ENCODE measurements at places on chromosomes 16 and 17.
A peak's percentile ranks its signal among the peaks of the same experiment; 100 is the strongest.

- no peak for DNase-seq
Measured at GRCh38 chr17:65662196-65662595, 100.7 kb upstream of the AXIN2 start.

DNA sequence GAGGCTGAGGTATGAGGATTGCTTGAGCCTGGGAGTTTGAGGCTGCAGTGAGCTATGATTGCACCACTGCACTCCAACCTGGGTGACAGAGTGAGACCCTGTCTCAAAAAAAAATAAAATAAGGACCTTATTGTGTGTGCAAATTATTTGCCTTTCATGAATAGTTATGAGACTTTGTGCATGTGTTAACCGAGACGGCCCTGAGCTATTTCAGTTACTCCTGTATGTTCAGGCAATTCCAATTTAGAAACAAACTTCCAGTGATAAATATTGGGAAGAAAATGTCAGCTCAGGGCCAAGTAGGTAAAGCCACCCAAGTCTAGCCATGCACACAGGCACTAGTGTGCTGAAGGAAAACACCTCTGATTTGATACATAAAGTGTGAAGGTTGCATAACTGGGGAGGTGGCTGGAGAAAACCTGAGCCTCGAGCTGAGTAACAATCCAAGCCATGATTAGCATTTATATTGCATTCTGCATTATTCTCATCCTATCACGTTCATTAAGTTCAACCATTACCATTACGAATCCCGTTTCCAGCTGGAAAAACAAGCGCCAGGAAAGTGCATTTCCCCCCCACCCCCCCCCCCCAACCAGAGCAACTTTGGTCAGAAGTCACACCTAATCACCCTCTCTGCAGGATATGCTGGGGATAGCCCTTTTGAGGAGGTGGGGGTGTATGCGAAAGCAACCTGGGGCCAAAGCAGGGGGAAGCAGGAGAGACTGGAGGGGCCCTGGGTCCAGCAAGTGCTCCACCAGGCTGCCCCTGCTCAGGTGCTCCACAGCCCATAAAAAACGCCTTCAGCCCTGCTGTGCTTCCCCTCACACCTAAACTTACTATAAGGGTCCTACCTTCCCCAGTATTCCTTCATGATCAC lies 18.6 kb upstream of the ENDOV start:
- DNase-seq = no peak

DNA sequence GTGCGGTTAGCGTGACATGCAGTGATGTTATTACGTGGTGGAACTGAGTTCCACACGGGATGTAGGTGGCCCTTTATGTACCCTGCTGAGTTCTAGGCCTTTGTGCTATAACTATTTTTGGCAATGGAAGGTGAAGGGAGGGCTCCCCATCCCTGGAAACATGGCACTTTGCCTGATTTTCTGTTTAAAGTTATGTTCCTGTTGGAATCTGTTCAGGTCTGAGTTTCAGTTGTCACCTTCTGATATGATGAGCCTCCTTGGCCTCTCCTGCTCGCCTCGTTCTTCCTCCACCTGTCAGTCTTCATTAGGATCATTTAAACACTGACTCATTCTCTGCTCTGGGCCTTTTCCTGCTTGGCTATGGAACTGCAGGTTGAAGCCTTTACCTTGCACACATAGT lies 200.6 kb downstream of the FTO start:
- DNase-seq = no peak

- DNase-seq = no peak
Measured at GRCh38 chr17:49074851-49075540, 57.6 kb upstream of the B4GALNT2 start.

DNA sequence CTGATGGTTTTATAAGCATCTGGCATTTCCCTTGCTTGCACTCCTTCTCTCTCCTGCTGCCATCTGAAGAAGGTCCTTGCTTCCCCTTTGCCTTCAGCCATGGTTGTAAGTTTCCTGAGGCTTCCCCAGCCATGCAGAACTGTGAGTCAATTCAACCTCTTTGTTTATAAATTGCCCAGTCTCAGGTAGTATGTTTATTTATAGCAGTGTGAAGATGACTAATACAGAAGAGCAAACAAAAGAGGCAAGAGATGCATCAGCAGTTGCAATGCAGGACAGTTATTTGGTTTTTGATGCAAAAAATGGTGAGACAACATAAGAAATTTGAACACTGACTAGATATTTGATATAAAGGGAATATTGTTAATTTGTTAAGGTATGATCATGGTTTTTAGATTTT lies 16.8 kb downstream of the TMEM100 start:
- no peak for DNase-seq

DNA sequence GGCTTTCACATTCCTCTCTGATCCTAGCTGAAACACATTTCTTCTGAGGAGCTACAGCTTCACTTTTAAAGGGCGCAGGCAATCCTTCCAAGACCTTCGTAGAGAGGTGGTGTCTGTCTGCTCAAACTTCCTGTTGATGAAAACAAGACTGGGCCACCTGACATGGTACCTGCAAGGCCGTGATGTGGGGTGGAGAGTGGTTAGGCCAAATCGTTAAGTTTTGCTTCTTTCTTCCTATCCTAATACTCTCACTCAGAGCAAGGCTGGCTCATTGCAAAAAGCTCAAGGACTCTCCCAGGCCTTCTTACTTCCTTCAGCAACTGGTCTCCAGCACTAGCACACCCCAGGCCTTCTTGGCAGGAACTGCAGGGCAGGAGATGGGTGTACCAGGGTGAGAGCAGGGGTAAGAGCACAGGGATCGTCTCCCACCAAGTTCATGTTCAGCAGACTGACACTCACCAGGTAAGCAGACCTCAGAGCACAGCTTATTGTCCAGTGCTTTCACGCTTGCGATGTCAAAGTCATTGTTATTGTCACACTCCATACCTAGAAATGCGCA lies 10.9 kb upstream of the FOXJ1 start:
- DNase-seq = no peak

DNA sequence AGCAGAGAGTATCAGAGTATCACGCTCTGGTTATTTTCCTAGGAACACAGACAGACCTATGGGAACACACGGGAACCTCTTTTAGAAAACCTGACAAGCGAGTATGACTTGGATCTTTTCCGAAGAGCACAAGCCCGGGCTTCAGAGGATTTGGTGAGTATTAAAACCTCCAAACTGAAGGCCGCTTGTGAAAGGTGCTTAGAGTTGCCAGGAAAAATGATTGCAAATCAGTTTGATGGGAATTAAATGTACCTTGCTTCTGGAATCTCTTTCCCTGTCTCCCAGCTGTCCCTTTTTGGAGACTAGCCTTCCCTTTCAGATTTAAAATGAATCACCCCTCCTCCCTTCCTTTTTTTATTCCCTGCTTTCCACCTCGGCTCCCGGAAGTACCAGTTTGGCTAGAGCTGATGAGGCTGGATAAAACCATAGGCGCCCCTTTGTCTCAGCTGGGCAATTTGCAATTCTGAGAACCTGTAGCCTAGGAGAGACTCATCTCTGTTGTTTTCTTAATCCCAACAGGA lies 27.3 kb downstream of the KAT7 start:
- no peak for DNase-seq

- no peak for DNase-seq
Measured at GRCh38 chr16:74297145-74297665, 591 bp downstream of the PSMD7 start.

- no peak for DNase-seq
Measured at GRCh38 chr16:89118361-89119165, 24.9 kb downstream of the ACSF3 start.

DNA sequence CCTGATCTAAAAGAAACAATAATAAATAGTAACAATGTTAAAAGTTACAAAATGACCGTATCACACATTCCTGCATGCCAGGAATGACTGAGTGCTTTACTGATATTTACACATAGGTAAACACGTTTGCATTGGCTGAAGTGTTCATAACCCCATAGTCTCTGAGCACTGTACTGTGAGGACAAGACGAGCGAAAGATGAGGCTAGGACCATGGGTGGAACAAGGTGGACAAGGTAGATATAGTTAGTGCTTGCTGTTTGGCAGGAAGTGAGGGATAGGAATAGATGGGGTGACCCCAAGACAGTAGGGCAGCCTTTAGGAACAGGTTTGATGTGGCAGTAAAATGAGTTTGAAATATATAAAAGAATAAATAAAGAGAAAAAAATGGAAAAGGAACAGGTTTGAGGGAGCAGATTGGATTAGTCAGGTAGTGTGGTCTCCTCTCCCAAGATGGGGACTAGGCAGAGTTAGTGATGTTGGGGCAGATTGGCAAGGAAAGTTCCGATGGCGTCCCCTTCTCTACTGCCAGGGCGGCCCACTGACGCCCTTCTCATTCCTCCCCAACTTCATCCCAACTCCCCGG lies 452 bp upstream of the E2F4 start:
- no peak for DNase-seq

DNA sequence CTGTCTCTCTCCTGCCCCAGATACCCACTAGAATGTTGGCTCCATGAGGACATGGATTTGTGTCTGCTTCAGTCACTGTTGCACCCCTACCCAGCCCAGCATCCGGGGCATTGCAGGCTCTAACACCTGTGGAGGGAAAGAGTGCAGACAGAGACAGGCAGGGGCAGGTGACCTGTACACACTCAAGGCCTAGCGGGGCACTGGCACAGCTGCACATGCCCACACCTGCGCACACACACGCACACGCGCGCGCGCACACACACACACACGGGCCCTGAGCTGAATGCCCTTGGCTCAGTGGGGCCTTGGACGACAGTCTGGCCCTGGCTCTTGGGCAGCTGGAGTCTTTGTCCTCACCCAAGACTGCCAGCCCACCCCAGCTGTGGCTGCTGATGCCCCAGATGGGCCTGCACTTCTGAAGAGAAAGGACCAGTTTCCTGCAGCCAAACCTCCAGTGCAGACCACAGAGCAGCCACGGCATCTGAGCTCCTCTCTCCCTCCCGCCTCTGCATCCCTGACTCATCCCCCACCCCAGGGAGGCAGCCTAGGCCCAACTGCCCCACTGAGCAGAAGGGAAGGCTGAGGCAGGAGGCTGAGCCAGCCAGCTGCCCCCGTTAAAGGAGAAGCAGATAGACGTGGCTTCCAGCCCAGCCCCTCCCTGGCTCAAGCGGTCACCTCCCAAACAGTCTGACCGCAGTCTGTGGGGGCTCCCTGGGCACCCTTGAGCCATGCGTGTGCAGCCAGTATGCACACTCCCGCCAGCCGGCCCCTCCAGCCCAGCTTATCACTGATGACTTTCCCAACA lies 12.3 kb upstream of the RAI1 start:
- no peak for DNase-seq

DNA sequence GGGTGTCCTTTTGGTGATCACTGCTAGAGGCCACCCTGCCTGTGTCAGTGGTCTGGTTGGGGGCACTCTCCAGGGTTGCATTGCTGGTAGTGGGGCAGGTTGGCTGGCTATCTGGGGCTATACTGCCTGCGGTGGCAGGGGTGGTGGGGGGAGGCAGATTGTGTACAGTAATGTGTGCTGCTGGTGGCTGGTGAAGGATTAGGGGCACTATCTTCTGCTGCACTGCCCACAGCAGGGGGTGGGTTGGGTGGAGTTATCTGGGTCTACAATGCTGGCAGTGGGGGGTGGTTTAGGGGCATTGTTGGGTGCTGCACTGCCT lies 204.0 kb upstream of the WSB1 start:
- no peak for DNase-seq

- no peak for DNase-seq
Measured at GRCh38 chr16:61681124-61681523, 355.1 kb downstream of the CDH8 start.

DNA sequence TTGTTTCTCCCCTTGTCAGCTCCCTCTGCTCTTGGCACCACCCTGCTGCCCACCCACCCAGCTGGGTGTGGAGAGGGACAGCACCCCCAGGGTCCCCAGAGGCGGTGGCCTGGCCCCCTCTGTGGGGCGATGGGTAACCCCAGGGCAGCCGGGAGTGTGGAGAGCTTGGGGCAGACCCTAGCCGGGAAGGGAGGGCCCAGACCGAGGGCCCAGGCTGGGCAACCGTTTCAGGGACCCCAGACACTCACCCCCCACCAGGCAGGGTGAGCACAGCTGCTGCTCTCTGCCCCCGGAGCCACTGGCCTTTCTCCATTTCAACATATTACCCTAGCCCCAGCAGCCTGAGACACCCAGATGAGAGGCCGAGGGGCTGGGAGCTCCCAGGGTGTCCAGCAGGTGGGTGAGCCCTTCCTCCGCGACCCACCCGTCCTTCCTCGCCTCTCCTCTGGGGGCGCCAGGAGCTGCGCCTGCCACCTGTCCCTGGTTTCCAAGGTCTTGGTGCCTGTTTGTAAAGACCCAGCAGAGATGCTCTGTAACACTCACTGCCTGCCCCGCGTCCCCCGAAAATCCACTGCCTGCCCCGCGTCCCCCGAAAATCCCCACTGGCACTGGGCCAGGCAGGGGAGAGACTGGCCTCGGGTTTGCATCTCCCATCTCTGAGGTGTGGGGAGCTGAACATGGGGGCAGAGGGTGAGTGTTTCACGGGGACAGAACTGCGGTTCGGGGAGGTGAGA lies 45.4 kb downstream of the BAHCC1 start:
- DNase-seq = peak; percentile 93

GRCh38 chr16:11634312-11634711 lies 33.9 kb upstream of the SNN start:
- DNase-seq = no peak

DNA sequence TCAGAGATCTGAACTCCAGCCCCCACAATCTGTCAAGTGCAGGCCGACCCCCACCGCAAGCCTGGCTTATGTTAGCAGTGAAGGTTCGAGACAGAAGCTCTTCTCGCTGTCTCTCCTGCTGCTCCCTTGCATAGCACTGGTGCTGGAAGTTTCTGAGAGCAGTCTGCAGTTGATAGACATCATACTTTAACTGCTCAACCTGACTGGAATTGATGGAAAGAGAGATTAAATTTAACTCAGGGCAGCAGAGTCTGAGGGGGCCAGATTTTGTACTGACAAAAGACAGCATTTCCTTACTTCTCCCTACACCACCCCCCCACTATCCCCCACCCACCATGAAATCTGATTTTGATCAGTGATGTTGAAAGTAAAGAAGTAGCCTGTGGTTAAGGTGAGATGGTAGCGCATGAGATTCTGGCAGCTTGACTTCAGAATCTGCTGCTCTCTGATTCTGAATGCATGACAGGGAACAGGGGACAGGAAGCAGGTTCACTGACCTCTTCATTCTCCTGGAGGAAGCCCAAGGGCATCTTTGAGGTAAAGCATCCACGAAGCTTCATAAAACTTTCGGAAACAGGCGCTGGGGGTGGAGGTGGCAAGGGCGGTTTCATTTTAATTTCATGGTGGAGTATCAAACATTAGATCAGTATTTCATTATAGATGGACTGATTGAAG lies 44.3 kb upstream of the TMEM97 start:
- no peak for DNase-seq
